Activated CD4-positive, alpha-beta T cell treated with anti-CD3 and anti-CD28 coated beads, Interleukin-2, amount 50 U/mL, for 48 hours (primary cell): ENCODE measurements at places on chromosomes 3 and 15.
A peak's percentile ranks its signal among the peaks of the same experiment; 100 is the strongest.

GRCh38 chr3:171811295-171811912 lies 1.1 kb upstream of the PLD1 start:
- no peak for DNase-seq

DNA sequence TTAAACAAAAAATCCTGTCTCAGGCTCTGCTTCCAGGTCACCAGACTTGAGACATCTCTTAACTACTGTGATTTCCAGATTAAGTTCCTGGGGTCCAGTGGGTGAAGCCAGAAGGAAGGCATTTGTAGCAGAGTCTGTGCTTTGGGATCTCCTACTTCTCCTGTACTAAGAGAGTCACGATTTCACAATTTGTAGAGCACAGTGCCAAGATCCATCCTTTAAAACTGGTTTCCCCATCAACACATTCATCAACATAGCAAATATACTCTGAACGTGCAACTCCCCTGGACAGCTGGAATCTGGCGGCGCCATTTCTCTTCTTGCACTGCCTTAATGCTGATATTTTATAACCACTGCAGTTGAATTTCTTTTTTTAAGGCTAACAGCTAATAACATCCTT lies 33.2 kb downstream of the CDCP1 start:
- DNase-seq = no peak

- no peak for DNase-seq
Observed at GRCh38 chr15:43799209-43799944, 643 bp downstream of the SERINC4 start.

DNA sequence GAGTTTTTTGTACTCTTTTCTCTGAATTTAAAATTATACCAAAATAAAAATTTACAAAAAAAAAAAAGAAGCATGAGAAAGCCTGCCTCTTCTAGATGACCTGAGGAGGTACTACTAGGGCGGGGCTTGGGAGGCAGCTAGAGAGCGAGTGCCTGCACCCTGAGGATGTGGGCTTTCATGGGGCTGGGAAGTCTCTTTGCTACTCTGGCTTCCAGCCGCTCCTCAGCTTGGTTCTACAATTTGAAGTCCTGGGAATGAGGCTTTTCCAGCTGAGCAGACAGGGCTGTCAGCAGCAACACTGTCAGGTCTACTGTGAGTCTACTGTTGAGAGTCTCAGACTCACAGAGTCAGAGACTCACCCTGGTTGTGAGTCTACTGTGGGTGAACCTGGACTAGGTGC lies 8.2 kb upstream of the PSTPIP1 start:
- DNase-seq = no peak

DNA sequence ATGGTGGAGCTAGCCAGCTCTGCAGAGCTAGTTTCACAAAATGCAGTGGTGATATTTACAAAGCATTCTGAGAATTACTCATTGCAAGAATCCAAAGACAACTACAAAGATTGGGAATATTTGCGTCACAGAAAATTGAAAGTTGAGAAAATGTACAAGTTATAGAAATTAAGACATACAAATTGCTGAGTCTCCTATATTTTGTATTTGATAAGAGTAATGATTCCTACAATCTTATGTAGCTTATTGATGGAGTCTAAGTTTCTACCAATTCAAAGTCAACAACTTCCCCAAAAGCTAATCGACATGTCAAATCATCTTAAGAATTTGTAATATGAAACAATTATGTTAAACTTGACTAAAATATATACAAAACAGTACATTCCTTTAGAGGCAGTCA lies 46.4 kb upstream of the TOP2B start:
- DNase-seq = no peak

- DNase-seq = peak; percentile 15
Observed at GRCh38 chr3:131386429-131387165, 5.0 kb downstream of the NUDT16 start.

GRCh38 chr3:62703451-62704167 lies 171.6 kb downstream of the CADPS start:
- no peak for DNase-seq

DNA sequence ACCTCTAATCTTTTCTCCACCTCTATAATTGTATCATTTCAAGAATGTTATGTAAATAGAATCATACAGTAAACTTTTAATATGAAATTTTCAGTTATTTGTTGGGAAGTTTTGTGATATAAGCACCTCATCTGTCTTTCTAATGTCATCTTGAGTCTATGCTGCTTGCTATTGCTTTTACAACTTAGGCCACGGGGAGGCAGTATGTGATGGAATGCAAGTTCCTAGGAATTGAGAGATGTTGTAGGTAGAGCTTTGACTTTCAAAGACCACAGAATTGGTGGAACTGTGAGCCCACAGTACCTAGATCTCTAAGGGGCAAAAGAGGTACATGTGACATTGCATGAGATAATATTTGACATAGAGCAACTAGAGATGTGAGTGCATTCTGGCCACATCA lies 328.3 kb downstream of the MFSD1 start:
- DNase-seq = no peak

DNA sequence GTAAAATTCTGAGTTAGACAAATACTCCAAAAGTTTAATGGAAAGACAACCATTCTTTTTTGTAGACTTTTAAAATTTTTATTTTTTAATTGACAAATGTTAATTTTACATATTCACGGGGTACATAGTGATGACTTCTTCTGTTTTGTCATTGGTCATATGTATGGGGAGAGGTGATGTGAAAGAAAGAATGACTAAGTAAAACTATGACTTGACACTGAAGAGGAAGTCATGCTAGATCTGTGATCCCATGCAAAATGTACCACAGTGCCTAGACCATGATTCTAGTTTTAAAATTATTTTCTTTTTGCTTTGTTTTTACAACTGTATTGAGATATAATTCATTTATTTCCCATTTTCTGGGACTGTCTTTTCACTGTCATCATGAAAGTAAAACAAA lies 281.6 kb downstream of the MBNL1 start:
- no peak for DNase-seq

- DNase-seq = no peak
Observed at GRCh38 chr3:170387950-170388349, 30.4 kb downstream of the SKIL start.

DNA sequence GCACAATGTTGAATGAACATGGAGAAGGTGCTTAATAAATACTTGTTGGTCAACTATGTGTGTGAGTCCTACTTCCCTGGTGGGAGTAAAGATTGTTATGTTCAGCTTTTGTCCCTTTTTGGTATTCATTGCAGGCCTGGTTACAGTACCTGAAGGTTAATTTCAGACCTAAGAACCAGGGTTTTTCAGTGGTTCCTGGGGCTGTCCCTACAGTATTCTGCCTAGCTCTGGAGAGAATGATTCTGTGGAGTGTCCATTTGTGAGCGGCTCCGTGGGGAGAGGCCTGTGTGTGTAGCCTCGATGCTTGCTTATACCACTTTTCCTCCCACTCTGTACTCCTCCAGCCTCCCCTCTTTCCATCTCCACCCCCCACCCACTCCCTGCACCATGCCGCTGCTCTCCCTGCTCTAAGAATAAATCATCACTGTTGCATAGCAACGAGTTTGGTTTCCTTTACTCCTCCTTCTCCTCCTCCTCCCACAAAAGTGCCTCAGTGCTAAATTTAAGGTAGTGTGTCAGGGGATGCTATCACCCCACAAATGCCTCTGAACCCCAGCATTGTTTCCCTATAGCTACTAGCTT lies 150.6 kb upstream of the ROPN1 start:
- DNase-seq = no peak

GRCh38 chr3:146390957-146391356 lies 78.4 kb downstream of the PLSCR2 start:
- no peak for DNase-seq

- DNase-seq = no peak
Observed at GRCh38 chr3:24043985-24044384, 98.9 kb downstream of the NR1D2 start.

DNA sequence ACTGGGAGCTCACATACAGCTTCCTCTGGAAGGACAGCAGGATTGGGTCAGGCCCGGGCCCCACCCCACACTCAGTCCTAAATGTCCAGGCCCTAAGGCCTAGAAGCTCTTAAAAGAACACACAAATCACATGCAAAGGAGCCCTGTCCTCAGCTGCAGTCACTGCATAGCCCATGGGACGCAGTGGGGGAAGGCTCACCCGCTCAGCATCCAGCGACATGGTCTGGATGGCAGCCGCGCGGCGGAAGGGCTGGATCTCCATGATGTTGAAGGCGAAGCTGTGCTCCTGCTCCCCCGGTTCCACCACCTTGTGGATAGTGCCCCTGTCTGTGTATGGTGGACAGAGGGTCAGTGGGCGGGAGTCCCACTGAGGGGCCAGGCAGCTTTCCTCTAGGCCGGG lies 22.1 kb downstream of the SEMA7A start:
- no peak for DNase-seq

DNA sequence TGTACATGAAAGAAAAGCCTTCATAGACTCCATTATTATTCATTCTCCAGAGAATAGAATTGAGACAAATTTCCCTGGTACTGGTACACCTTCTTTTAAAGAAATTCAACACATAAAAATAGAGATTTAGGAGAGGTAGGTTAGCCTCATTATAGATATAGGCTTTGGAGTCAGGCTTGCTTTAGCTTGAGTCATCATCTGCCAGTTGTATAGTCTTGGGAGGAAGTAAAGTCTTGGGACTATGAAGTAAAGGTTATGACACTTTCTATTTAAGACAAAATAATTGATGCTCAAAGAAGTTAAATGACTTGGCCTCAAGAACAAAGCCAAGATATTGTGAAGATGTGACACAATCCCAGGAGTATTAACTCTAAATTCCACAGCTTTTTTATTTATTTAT lies 4.3 kb downstream of the HRG start:
- DNase-seq = no peak
